ENCODE measurements at places on chromosomes 1 and 21.

DNA sequence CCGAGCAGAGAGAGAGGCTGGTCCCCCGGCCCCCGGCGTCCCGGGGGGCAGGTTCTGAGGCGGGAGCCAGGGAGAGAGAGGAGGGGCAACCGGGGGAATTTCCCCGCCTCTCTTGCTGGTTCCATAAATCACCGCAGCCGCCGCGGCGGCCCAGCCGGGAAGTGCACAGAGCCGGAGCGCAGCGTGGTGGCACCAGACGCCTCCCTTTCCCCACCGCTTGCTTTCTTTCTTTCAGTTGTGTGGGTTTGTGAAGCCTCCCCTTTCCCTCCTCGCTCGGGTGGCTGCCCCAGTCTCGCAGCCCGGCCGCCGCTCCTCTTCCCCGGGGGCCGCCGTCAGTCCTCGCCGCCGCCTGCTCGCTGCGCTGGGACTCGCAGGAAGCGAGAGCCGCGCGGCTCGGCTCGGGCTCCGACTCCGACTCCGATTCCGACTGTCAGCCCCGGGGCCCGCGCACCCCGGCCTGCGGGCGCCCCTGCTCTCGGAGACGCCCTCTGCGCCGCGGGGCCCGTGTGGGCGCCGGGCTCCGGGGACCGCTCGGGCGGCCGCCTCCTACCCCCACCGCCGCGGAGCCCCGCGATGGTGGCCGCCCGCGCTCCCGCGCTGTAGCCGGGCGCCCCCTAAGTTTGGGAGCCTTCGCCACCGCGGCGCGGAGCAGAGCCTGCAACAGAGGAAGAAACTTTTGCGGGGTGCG, at the start of gene CACHD1:
TSS of gene CACHD1 (plus strand) at position 153 of the 688 bp plus-strand sequence. CDS start 616 bp downstream, outside the sequence.
- DNase-seq: peak; percentile 91

- DNase-seq: no peak
These were observed 37.2 kb downstream of the RIMS3 start for GRCh38 chr1:40627987-40628902.

DNA sequence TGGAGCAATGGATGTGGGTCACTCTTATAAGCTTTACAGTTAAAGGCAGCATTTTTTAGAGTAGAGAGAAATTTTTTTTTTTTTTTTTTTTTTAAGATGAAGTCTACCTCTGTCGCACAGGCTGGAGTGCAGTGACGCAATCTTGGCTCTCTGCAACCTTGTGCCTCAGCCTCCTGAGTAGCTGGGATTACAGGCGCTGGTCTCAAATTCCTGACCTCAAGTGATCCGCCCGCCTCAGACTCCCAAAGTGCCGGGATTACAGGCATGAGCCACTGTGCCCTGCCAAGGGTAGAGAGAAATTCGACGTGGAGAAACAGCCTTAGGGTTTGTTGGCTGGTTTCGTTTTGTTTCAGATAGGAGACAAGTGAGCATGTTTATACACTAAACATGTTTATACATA, 594.2 kb upstream of the ADAMTS5 start:
- DNase-seq: no peak

DNA sequence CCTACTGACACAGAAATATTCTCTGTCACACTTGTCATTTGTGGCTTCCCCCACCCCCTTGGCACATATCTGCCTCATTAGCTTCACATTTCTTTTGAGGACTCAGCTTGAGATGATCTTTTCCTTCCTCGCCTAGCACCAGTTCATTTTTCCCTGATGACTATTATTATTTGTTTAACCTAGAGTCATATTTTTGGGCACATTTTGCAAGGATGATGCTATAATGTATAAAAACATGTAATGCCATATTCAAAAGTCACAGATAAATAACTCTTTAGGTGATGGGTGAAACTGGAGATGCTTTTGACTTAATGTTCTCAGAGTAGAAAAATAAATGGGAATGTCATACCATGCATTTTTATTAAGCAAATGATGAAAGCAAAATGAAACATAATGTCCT, 202.7 kb downstream of the BACH1 start:
- DNase-seq: peak; percentile 31

- no peak for DNase-seq
These were observed 45.6 kb downstream of the ABL2 start for GRCh38 chr1:179183857-179184256.

DNA sequence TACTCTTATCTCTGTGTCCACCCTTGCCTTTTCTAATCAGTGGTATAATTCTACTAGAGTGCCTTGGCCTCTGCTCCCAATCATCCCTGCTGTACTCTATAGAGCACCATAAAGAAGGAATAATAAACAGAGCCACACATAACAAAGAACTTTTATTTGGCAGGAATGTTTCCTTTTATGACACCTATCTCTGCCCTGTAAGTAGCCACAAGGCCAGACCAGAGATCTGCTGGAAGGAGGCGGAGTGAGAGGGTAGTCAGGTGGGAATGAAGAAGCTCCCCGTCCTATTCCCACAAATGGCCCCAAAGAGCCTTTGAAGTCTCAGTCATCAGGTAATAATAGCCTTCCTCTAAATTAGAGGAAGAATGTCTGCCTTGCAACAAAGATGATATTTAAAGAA, 32.7 kb downstream of the WLS start:
- DNase-seq: no peak

GRCh38 chr1:93576346-93576745, 105.3 kb downstream of the BCAR3 start:
- DNase-seq: no peak

- peak; percentile 16 for DNase-seq
These were observed 66.3 kb upstream of the NTPCR start for GRCh38 chr1:232883992-232884661.

DNA sequence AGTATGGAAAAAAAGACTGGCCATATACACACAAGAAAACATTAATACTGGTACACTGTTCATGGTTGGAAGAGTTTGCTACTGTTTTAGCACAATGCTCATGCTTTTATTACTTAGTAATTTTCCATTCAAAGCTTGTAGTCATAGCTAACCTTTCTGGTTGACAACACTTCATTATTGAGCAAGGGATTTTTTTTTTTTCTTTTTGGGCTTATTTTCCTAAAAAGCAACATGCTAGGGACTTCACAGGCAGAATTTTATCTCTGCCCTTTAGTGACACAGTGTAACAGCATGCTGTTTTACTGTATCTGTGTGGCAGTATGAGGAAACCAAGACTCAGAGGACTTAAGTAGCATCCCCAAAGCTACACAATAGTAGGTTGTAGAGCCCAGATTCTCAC, 58.5 kb downstream of the FGGY start:
- no peak for DNase-seq

GRCh38 chr21:22319435-22319834, 1321.2 kb downstream of the NCAM2 start:
- no peak for DNase-seq

- DNase-seq: peak; percentile 86
These were observed 28.8 kb downstream of the SHISA4 start for GRCh38 chr1:201917362-201918033.

GRCh38 chr1:185400052-185400451, 83.0 kb upstream of the IVNS1ABP start:
- DNase-seq: peak; percentile 70

DNA sequence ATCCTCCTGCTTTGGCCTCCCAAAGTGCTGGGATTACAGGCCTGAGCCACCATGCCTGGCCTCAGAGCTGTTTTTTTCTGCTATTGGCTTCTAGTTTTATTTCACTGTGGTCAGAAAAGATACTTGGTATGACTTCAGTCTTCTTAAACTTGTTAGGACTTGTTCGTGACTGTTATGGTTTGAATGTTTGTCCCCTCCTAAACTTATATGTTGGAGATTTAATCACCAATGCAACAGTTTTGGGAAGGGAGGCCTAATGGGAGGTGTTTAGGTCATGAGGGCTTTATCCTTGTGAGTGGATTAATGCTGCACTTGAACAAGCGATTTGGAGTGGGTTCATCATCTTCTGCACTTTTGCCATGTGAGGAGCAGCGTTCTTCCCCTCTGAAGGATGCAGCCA, 24.5 kb upstream of the SOD1 start:
- DNase-seq: no peak

GRCh38 chr1:218171302-218171893, 113.7 kb upstream of the RRP15 start:
- peak; percentile 29 for DNase-seq

DNA sequence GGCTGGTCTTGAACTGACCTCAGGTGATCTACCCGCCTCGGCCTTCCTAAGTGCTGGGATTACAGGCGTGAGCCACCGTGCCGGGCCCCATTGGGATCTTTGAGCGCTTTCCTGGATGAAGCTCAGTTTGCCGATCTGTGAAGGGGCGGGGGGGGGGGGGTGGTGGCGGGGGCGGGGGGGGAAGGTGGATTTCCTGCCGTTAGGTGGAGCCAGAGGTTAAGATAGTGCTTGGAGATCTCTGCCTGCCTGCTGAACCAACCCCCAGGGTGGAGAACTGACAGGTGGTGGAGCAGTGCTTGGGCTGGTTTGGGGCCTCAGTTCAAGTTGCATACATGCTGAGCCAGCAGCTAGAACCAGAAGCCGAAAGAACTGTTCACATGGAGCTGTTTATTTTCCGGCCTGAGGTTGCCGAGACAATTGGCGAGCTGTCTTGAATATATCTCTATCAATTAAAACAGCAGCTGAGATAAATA, 1.7 kb downstream of the TMCC2 start:
- DNase-seq: peak; percentile 73

GRCh38 chr1:220775240-220775853, 11.4 kb upstream of the MTARC1 start:
- DNase-seq: peak; percentile 57

DNA sequence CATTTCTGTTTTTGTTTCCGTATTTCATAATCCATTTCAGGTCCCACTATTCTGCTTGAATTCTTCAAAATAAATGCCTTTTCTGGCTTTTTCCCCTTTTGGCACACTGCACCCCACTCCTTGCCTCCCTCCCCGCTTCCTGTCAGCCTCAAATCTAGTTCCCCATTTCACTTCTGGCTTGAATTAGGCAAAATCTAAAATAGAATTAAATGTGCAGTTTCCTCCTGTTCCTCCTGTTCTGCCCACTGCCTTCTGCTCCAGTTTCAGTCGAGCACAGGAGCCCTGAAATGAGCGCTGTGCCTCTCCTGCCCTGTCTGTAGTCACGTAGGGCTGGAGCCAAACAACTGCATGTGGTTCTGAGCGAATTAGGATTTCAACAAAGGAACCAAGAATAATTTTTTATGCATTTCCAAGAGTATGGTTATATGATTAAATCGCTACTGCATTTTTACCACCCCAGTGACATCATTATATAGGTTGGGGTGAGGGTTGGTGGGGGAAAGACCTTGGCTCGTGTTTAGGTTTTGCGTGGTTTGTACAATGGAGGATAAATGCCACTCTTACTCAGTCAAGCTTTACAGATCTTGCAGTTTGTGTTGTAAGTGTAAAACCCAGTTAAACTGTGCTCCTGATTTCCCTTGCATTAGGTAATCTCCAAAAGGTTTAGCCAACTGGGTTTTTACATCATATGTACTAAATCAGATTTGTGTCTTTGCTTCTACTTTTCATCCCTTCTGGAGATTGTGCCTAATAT, 114.9 kb downstream of the VPS13D start:
- DNase-seq: no peak

GRCh38 chr1:160558660-160559380, 20.5 kb downstream of the CD84 start:
- no peak for DNase-seq

GRCh38 chr1:115838431-115839028, 2.4 kb downstream of the NHLH2 start:
- DNase-seq: peak; percentile 30

DNA sequence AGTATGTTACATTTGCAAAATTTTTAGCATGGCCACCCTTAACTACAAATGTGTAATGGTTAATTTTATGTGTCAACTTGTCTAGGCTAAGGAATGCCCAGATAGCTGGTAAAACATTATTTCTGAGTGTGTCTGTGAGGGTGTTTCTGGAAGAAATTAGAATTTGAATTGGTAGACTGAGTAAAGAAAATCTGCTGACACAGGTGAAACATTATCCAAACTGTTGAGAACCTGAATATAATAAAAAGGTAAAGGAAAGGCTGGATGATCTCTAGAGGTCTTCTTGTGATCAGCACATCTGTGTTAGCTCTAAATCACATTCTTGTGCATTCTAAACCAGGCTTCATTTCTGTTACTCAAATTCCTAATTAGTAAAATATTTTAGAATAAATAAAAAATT, 100.8 kb downstream of the UCHL5 start:
- no peak for DNase-seq

GRCh38 chr1:248047008-248047407, 372 bp downstream of the OR2L3 start:
- no peak for DNase-seq

GRCh38 chr21:45505416-45506021, 36.7 kb downstream of the SLC19A1 start:
- DNase-seq: no peak

DNA sequence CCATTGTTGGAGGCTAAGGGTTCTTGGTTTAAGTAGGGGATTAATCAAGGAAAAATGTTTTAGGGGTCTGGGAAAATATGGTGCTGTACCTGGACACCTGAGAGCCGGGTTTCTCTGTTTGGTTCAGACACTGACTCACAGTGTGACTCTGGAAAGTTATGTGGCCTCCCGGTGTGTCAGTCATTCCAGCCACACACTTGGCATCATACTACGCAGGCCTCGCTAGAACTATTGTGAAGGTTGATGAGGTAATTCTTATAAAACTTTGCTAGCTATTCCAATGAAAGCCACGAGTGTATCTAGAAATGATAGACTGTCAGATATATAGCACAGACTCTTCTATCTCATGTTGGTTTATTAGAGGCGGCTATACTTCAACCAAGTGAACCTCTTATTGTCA, 4.8 kb upstream of the CAMSAP2 start:
- no peak for DNase-seq

GRCh38 chr1:48442864-48443619, 29.0 kb downstream of the SPATA6 start:
- no peak for DNase-seq

GRCh38 chr1:85830837-85831236, 122.6 kb upstream of the ZNHIT6 start:
- no peak for DNase-seq

DNA sequence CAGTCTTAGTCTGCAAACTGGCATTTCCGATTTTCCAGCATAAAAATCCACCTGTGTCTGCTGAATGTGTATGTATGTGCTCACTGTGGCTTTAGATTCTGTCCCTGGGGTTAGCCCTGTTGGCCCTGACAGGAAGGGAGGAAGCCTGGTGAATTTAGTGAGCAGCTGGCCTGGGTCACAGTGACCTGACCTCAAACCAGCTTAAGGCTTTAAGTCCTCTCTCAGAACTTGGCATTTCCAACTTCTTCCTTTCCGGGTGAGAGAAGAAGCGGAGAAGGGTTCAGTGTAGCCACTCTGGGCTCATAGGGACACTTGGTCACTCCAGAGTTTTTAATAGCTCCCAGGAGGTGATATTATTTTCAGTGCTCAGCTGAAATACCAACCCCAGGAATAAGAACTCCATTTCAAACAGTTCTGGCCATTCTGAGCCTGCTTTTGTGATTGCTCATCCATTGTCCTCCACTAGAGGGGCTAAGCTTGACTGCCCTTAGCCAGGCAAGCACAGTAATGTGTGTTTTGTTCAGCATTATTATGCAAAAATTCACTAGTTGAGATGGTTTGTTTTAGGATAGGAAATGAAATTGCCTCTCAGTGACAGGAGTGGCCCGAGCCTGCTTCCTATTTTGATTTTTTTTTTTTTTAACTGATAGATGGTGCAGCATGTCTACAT, 2.5 kb upstream of the OLFML3 start:
- peak; percentile 60 for DNase-seq
